ENCODE measurements at places on chromosomes 6 and 20.
A peak's percentile ranks its signal among the peaks of the same experiment; 100 is the strongest.

DNA sequence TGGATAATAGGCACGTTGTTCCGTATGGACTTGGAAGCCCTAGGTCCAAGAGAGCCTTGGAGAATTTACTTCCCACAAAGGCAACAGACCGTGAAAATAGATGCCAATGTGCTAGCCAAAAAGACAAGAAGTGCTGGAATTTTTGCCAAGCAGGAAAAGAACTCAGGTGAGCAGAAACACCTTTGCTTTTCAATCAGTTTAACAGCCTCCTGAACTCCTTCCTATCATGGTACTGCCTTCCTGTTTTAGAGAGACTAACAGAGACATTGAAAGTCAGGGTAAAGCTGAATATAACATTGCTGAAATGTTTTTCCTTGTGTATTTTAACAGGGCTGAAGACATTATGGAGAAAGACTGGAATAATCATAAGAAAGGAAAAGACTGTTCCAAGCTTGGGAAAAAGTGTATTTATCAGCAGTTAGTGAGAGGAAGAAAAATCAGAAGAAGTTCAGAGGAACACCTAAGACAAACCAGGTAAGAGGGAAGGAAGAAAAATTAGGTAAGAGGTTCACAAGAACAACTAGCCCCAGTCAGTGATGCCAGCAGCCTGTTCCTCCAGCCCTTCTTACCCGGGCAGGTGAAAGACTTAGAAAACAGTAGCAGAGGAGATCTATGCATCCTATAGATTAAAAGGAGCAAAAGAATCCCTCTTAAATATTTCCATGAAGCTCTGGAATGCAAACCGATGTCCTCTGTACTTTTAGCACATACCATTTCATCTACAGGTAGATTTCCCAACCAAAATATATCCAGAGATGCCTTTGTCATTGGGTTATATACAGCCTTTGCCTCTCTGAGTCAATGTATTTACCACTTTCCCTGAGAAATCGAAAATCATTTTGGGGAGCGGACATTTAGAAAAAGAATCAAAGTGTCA, 4.0 kb downstream of the EDN1 start:
- DNase-seq = no peak

GRCh38 chr6:113447088-113447831, 409.9 kb upstream of the MARCKS start:
- DNase-seq = no peak

- DNase-seq = no peak
Measured at GRCh38 chr20:62303340-62304226, 786 bp downstream of the ADRM1 start.

DNA sequence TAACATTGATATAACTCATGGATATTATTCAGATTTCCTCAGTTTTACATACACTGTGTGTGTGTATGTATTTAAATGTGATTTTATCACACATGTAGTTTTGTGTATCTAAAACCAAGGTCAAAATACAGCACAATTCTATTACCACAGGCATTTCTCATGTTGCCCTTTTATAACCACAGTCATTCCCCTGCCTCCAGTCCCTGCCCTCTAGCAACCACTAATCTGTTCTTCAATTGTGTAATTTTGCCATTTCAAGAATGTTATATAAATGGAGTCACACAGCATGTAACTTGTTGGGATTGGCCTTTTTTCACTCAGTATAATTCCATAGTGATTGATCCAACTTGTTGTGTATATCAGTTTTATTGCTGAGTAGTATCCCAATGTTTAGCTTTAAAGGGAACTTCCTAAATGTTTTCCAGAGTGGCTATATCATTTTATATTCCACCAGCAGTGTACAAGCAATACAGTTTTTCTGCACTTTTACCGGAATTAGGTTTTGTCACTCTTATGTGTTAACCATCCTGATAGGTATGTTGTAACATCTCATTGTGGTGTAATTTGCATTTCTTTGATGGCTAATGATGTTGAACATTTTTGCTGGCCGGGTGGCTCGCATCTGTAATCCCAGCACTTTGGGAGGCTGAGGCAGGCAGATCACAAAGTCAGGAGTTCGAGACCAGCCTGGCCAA, 338.2 kb downstream of the SOX4 start:
- DNase-seq = no peak

- DNase-seq = no peak
Measured at GRCh38 chr6:85172161-85172560, 277.7 kb upstream of the NT5E start.

DNA sequence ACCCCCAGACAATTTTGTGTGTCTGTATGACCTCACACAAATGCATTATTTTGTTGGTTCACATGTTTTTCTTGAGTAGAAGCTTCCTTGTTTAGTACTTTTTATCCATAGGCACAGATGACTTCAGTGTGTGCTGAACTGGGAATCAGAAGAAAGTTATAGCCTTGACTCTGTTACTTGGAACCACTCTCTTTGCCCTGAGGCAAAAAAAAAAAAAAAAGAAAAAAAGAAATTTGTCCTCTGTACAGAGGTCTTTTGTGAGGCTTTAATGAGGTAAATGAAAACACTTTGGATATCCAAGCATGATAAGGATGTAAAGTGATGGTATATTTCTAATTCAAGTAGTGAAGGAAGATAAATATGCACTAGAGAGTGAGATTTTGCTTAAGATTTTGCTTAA, 51.9 kb downstream of the TRMT11 start:
- DNase-seq = no peak

- no peak for DNase-seq
Measured at GRCh38 chr6:49782293-49782692, 4.8 kb downstream of the PGK2 start.

DNA sequence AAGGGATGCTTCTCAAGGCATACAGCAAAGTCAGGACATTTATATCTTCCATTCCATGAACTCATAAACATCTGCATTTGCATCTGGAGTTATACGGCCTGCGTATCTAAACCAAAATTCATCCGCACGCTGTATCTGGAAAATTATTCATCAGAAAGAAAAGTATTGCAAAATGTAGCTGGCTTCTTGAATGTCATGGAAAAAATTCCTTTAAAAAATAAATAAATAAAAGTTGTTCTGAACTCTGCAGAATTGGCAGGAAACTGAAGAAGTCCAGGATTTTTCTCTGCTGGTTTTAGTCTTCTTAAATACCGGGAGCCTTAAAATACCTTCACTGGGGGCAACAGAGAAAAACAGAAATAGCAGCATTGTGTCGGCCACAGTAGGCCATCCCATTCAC, 23.7 kb upstream of the FOXF2 start:
- DNase-seq = no peak

DNA sequence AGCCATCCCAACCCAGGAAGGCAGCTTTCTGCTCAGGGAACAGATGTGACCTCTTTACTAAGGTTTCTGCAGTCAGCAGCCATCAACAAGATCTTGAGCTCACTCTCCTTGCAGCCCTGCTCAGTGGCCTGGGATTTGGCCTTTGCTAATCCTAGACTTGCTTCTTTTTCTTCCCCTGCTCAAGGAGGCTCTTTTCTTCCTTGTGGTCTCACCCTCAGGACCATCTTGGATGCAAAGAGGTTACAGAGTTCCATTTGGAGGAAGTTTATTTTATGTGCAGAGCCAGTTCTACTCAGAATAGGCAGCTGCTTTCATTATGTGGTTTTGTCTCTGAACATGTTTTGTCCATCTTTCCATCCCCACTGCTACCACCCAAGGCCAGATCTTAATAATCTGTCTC, 49.3 kb downstream of the RALY start:
- no peak for DNase-seq

DNA sequence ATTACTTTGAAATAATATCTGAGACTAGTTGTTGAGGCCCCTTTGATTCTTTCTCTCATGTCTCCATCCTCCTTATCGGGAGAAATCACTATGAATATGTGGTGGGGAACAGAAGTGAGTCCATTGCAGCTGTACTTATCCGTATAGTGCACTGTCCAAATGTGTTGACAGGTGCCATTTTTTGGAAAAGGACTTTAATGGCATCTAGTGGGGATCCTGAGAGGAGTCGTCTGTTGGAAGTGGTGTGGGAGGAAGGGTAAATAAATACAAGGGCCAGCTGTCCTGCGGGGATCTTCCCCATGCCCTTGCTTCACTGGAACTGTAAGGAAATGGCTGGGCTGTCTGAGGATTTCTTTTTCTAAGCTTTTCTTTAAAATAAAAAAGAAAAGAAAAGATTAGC, 19.4 kb downstream of the TPX2 start:
- DNase-seq = no peak

DNA sequence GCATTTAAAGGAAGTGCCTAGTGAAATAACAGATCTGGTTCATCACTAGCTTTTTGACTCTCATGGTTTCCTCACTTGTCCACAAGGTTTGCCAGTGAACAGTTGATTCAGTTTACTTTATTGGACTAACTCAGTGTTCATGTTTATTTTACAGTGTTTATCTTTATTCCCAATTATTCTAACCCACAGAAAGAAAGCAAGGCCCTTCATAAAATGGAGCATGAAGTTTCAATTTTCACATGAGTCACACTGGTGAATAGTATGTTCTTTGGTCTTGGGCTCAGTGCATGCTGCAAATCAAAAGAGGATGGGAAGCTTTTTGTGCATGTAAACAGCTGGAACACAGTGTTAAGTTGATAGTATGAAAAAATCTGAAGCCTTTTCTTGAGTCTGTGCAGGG, 217.6 kb upstream of the HDDC2 start:
- no peak for DNase-seq

DNA sequence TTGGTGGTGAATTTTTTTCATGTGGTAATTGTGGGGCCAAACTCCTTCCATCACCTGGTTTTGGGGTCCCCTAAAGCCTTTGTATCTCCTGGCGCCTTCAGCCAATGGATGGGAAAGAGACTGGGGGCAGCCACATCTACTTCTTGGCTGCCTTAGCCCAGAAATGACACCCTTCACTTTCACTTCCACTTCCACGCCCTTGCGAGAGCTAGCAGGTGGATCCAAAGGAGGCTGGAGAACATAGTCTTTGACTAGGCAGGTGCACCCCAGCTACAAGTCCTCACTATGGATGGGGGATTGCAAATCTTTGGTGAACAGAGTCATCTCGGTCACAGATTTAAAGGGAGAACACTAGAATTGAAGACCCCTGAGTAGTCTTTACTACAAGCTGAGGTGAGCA, 70.8 kb downstream of the NDUFAF5 start:
- DNase-seq = no peak

DNA sequence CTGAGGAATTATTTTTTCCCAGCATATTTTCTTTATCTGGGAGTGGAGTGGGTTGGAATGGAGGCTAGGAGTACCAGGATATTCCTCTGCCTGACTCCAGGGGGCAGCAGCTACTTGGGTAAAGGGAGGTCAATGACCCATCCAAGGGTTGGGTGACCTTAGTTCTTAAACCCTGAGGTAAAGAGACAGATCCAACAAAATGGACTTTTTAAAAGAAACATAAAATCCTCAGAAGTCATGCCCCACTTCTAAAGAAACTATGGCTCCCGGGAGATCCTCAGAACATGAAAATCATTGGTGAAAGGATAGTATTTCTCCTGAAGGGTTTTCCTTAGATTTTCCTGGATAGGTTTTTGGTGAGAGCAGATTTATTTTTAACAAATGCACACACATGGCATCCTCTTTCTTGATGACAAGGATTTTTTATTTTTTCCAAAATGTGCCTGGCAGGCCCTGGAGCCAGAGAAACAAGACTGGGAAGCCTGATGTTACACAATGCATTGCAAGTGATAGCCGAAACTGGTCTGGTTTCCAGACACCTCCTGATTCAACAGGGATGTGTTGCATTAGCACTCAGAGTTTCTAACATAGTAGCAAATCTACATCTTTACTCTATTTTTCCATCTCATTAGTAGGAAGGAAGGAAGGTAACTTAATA, 240.9 kb upstream of the BTBD3 start:
- peak; percentile 83 for DNase-seq

DNA sequence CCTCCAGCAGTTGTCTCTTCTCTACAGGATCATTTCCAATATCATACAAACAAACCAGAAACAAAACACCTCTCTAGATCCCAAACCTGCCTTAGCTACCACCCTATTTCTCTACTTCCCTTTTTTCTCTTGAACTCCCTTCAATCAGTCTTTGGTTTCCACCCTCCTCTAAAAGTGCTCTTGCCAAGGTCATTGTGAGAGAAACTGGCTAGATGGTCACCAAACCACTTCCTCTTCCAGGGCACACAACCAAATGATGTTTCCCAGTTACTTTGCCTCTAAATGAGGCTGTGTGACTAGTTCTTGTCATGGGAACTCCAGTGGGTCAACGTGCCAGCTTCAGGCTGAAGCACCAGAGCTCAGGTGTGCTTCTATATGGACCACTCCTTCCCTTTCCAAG, 85.8 kb upstream of the ARMC2 start:
- DNase-seq = no peak

DNA sequence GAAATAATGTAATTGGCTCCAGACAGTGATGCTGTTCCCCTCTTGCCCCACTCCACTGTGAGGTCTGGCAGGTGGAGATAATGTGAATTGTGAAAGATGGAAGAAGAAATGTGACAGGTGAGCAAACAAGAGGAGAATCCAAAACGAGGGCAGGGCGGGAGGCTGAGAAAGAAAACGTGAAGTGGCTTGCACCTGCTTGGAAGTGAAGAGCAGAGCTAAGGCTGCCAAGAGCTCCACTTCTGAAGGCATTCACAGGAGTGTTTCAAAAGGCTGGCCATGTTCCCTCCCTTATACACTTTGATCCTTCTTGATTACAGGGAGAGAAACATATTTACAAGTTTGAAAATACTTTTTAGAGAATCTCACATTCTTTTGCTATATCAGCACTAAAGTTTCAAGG, 359.4 kb downstream of the EPHA7 start:
- DNase-seq = no peak

GRCh38 chr20:37396416-37397075, 50.6 kb downstream of the SRC start:
- peak; percentile 91 for DNase-seq

Data from GM23338 (cell line).